H7 (cell line): ENCODE measurements at places on chromosomes 12 and 14.

DNA sequence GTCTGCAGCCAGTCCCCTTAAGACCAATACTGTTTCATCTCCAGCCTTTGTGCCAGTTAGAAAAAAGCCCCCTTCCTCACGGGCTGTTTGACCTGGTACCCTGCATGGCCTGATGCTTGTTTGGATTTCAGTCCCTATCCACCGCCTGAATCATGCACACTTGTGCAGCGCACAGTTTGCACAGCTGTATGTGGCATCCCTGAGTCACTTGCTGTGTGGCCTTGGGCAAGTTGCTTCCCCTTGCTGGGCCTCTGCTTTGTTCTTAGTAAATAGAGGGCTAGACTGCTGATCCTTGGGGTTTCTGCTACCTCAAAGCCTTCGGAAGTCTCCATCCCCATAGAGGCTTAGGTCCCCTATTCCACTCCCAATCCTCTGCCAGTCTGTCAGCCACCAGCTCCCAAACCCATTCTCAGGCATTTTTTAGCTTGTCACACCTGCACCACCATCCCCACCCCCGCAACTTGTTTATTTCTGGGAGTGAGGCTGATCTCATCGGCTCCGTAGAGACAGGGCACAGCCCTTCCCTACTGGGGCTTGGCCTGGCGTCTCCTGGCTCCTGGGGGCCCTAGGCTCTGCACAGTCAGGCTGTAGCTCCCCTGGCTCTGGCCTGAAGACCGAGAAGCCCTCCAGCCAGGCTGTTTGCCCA is 8.8 kb downstream of the KRT80 start:
- peak; percentile 77 for DNase-seq

- no peak for DNase-seq
Measured at GRCh38 chr12:69935651-69936100, 110.6 kb downstream of the MYRFL start.

GRCh38 chr12:45408729-45409114 is 192.8 kb downstream of the ANO6 start:
- DNase-seq = no peak

GRCh38 chr14:71273366-71273765 is 366.1 kb downstream of the PCNX1 start:
- no peak for DNase-seq

GRCh38 chr12:75065482-75065881 is 144.2 kb downstream of the KCNC2 start:
- no peak for DNase-seq

GRCh38 chr12:116091579-116091978 is 185.9 kb downstream of the MED13L start:
- DNase-seq = no peak

GRCh38 chr12:117439531-117440001 is 78.1 kb upstream of the NOS1 start:
- peak; percentile 72 for DNase-seq

DNA sequence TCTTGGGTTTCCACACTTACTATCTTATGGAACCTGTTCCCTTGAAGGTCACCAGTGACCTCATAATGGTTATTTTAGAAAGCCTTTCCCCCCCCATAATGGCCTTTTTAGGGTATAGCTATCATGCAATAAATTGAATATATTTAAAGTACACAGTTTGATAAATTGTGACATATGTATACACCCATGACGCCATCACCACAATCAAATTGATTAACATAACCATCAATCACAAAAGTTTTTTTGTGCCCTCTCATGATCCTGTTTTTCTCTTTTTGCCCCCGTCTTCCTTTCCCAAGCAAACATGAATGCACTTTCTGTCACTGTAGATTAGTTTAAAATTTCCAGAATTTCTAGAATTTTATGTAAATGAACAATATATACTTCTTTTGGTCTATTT is 28.7 kb upstream of the OR4E1 start:
- no peak for DNase-seq

DNA sequence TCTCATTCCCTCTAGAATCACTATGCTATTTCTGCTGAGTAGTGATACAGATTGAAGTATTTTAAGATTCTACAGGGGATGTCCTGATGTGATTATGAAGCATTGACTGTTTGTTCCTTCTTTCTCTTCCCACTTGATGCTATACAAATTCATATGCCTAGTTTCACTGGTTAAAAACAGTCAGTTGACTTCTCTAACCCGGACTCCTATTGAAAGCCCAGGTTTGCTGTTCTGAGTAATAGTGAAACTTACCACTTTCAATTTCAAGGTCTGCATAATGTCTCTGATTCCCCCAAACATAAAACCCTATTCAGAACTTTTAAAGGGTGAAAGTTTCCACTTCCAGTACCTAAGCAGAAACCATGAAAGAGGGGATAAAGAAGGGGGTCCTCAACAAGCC is 117.7 kb upstream of the RPL10L start:
- no peak for DNase-seq

GRCh38 chr12:98410356-98410755 is 105.0 kb upstream of the TMPO start:
- DNase-seq = no peak

DNA sequence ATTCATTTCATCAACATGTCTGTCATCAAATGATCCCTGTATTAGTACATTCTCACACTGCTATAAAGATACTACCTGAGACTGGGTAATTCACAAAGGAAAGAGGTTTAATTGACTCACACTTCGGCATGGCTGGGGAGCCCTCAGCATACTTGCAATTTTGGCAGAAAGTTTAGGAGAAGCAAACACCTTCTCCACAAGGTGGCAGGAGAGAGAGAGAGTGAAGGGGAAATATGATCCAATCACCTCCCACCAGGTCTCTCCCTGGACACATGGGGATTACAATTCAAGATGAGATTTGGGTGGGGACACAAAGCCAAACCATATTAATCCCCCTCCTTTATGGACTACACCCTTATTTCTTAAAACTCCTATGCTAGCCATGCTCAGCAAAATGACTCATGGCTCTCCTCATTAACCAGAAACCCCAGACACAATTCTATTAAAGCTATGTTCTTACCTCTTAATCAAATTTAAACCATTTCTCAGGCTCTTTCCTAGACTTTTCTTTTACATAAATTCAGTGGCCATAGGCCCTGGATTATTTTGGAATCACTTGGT is 932.3 kb downstream of the FLRT2 start:
- no peak for DNase-seq

DNA sequence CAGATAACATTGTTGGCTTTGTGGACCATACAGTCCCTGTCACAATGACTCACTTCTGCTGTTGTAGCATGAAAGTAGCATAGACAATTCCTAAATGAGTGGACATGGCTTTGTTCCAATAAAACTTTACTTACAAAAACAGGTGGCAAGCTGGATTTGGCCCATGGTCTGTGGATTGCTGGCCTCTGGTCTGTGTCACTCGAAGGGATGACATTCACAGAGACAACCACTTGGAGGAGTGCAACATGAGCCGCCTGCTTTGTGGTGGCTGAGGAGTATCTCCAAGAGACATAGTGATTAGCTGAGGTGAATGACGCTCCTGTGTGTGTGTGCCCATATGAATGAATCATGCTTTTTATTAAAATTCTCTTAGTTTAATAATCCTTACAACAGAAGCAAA is 81.3 kb upstream of the NRXN3 start:
- no peak for DNase-seq
